Right kidney (tissue), 9 donors: ENCODE measurements at places on chromosomes 3 and 15.

DNA sequence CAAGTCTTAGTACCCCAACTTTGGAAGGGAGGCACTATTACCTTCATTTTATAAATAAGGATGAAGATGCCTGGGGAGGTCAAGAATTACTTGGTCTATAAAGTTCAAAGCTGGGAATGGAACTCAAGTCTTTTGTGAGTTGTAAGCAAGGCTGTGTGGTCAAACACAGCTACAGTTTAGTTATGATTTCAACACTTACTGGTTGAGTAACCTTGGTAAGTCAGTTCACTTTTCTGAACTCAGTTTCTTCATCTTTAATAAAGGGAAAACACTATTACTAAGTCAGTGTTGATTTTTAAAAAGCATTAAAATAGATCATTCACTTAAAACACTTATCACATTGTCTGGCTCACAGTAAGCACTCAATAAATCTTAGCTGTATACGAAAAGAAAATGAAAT is 200.4 kb upstream of the ADAMTS9 start:
- DNase-seq = no peak

DNA sequence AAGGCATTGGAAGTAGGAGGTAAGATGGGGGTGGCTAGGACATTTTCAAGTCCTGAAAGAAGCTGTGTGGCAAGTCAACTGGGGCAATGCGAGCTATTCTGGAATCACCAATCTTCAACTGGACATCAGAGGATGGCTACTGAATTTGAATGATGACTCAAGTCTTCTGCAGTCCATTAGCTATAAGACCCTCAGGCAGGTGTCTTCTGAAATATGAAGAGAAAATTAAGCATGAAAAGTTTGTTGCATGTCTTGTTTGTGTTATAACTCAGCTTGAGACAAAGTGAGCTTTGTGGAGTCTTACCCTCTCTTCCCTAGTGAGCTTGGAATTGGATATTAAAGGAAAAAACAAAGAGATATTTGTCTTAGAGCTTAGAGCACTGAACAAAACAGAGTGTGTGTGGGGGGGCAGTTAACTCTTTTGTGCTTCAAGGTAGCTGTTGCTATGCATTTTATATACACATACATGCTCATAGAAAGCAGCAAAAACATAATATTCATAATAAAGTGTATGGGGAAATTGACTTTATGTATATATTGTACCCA is 979.1 kb downstream of the MCTP2 start:
- DNase-seq = no peak

DNA sequence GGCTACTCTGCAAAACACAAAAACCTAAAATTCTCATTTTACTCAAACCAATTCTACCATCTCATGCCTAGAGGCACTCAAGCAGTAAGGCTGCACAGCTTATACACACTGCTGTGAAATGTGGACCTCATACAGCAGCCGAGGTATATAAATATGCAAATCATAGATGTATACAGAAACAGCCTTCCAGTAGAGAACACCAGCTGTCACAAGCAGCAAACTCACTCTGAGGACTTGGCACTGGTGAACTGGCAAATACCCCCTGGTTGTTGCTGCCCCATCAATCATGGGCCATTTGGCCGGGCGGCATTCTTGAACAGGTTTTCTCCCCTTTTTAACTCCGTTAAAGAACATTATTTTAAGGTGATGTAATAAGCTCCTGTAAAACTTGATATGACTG is 378.0 kb downstream of the LSAMP start:
- DNase-seq = no peak

DNA sequence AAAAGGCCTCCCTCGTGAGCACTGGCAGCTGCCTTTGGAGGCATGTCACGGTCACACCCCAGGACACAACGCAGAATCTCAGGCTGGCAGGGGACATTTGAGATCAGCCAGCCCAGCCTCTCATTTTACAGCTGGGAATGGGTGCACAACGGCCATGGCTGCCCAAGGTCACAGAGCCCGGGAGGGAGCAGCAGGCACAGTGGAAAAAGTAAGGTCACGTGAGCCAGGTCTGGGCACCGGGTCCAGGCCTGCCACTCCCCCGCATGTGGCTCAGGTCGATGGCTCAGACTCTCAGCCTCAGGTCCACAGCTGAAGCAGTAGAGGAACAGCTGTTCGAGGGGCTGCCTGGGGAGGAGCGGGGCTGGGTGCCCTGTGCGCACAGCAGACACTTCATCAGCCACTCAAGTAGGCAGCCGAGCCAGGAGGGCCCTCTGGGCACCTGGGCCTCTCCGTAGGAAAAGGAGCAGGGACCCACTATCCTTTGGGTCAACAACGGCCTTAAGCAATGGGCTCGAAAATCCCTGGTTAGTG is 260.6 kb downstream of the GOLGA6L6 start:
- no peak for DNase-seq

DNA sequence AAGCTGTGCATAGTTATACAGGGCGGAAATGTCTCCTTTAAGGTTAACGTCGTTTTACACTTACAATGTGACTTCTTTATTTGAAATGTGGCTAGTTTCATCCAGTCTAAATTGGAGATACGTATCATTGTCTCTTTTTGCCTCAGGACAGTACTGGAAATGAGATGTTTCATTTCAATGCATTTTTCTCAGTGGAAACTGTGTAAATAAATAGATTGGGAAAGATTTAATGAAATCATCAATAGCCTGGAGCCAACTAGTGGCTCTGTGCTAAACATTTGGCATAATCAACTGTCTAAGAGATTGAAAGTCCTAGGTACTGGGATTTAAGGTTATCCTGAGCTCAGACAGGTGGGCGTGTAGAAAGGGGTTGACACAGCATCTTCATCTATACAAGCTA is 691.5 kb upstream of the CCDC54 start:
- no peak for DNase-seq

GRCh38 chr3:58670506-58671135 is 4.0 kb upstream of the FAM3D start:
- DNase-seq = no peak

GRCh38 chr15:39587731-39588530 is 7.1 kb downstream of the THBS1 start:
- no peak for DNase-seq

DNA sequence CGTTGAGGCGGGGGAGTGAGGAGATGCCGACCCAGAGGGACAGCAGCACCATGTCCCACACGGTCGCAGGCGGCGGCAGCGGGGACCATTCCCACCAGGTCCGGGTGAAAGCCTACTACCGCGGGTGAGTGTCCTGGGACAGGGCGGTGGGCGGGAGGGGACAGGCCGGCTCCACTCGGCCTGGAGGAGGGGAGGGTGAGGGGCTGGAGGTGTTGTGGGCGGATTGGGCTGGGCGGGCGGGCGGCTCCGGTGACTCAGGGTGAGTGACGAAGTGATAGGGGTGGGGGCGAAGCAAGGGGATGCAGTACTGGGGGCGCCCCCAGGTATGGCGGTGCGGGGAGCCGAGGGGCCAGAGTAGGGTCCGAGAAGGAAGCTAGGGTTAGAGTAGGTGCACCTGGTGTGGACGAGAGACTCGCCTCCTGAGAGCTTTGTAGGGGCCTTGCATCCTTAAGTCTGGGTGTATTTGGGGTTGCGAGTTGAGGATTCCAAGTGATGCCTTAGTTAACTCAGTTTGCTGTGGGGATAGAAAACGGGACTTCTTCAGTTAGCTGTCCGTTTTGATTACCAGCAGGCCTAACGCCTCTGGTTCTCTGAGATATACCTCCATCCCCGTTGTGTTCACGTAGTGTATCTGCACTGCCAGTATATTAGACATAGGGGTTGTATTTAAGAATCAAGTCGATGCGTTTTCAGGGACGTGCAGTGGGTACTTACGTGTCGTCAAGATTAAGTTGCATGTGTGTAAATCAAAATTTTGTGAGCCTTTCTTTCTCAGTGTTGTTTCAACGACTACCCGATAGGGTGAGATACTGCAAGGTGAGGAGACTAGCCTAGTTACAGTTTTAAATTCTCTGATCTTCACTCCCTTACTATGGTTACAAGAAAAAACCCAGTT is 670 bp downstream of the PRKCI start:
- peak; percentile 62 for DNase-seq

GRCh38 chr3:13138833-13139145 is 65.6 kb upstream of the IQSEC1 start:
- no peak for DNase-seq

- no peak for DNase-seq
Observed at GRCh38 chr3:51375136-51375535, 10.0 kb upstream of the MANF start.

DNA sequence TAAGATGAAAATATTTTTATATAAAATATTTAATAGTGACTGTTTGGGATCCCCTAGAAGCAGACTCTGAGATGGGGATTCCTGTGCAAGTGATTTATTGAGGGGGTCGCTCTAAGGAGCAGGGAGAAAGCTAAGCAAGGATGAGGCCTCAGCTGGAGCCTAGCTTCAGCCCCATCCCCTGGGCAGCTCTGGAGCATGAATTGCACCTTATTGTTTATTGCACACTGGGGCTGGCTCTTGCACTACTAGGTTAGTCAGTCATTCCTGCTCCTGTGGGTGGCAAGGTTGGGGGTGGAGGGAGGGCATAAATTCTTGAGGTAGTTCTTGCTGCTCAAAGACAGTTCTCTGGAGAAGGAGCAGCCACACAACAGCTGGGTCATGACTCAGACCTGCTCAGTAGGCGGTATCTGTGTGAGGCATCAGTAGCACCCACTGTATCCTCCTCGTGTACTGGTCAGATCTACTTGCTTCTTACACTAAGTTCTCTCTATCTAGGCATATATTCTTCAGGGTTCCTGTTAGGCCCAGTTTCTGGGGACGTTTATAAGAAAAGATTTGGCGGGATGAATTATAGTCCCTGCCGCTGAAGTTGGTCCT is 27.2 kb upstream of the TNFSF10 start:
- DNase-seq = no peak

DNA sequence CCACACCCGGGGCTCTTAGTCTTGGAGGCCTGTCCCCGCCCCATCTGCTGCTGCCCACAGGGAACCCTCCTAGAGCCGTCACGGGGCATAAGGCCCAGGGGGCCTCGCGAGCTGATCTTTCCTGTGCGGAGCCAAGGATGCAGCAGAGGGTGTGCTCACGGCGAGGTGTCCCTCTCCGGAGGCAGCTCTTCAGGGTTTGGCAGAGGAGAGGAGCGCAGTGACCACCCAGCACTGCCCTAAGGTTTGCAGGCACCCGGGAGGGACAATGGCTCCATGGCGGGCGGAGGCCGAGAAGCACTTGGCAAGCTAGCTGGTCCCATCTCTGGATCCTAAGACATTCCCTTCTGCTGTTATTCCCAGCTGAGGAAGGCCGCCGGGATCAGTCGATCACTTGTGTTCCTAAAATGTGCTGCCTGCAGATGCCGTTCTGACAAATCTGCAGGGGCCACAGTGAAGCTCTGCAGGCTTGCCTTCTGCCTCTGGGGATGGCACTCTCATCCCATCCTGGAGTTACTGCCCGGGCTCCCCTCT is 47.4 kb upstream of the PCSK6 start:
- no peak for DNase-seq

GRCh38 chr3:129051871-129052340 is 8.7 kb upstream of the GP9 start:
- no peak for DNase-seq

DNA sequence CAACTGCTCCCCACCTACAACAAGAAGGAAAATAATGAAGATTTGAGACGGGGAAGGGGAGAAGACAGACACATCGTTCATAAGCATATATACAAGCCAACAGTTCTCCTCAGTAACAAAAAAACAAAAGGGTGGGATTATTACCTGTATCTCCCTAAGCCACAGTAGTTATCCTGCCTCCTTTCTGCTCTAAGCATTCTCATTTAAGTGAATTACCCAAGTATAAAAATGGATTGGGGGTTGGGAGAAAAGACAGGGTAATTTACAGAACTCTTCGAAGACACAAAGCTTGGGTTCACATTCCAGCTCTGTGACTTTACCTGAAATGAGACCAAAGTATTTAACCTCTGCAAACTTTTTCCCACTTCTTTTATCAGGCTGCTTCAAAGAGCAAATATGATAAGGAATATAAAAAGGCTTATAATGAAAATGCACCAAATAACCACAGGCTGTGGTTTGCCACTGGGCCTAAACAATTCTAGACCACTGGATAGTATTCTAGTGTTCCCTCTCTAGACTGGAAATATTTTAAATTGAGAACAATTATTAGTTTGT is 64.4 kb downstream of the UACA start:
- no peak for DNase-seq

GRCh38 chr15:31957581-31957980 is 72.7 kb upstream of the CHRNA7 start:
- DNase-seq = no peak

DNA sequence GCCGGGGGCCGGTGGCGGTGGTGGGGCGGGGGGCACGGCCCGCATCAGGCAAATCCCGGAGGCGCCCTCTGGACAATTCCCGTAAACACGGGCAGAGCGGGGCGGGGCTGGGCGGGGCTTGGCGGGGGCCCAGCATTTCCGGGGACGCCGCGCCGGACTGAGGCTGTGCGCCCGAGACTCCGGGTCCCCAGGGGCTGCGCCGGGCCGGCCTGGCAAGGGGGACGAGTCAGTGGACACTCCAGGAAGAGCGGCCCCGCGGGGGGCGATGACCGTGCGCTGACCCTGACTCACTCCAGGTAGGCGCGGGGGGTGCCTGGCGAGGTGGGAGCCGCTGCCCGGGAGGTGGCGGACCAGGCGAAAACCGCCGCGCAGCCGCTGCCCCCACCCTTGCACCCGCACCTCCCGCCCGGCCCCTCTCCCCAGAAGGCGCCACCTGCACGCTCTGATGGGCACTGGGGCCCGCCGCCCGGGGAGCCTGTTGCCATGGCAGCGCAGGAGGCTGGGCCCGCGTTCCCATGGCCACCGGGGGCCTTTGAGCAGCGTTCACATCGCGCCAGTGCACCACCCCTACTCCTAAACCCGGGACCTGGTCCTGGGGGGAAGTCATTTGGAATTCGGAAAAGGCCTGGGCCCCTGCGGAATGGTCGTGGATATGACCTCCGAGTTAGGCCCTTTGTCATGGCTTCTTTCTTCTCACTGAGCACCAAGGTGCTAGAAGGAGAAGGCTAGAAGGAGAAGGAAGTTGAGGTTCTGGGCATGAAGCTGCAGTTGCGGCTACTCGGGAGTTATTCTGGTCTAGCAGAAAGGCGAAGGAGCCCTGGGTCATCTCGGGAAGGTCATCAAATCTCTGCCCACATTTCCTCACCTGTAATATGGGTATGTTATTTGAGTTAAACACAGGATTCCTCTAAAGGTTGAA is 16.1 kb upstream of the SEMA4B start:
- peak; percentile 80 for DNase-seq

GRCh38 chr3:126210606-126211005 is 30.2 kb upstream of the ALDH1L1 start:
- no peak for DNase-seq

GRCh38 chr15:77457905-77458265 is 37.2 kb downstream of the HMG20A start:
- no peak for DNase-seq

- no peak for DNase-seq
Observed at GRCh38 chr3:139527265-139527664, 12.3 kb downstream of the RBP1 start.

DNA sequence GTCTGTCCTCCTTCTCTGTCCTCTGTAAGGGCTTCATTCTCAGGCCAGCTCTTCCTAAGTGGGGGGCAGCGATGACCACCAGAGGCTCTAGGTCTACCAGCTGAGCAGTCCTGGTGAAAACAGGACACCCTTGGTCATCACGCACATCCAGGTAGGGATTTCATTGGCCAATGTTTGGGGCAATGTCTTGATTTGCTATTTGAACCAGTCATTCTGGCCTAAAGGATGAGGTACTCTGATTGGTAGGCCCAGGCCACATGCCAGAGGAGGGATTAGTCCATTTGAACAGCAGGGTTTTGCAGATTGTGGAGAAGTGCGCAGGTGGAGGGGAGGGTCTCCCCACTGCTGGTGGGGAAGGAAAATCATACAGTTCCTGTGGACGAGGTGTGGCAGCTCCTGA is 57.3 kb downstream of the PLXNA1 start:
- no peak for DNase-seq

- DNase-seq = no peak
Observed at GRCh38 chr3:48225587-48225986, 2.3 kb downstream of the CAMP start.

GRCh38 chr3:50340147-50340447 is 539 bp downstream of the RASSF1 start:
- DNase-seq = no peak
